IMR-90 (cell line): ENCODE measurements at places on chromosomes 4 and X.

DNA sequence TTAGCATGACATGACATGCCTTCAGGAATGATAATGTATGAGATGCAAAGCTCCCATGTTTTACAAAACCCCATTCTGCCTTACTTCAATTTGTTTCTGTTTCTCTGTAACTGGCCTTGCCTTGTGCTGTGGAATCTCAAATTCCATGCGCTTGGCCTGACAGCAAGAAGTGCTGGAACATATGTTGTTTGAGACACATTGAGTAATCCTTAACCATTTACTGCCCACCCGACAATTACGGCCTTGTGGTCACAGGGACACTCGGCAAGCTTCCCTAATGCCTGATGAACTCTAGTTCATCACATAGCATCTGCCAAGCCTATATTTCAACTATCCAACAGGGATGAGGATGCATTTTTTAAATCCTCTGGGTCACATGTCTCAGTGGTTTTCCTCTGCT is 226.4 kb upstream of the CASK start:
- no peak for DNase-seq

DNA sequence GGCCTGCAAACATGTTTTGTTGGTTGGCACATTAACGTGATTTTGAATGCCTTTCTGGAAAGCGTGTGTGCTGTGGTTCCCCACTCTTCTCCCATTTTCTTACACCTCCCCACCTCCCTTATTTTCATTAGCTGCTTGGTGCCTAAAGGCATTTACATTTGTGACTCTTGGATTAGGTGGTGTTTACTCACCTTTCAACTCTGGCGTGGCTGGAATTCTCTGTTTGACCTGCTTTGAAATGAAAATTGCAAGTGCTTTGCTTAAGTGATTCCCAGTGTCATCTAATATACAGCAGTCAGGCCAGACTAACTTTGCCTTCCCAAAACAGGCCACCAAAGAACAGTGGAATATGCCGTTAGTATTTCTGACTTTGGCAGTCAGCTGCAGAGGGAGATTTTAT is 80.5 kb downstream of the NHSL2 start:
- no peak for DNase-seq

DNA sequence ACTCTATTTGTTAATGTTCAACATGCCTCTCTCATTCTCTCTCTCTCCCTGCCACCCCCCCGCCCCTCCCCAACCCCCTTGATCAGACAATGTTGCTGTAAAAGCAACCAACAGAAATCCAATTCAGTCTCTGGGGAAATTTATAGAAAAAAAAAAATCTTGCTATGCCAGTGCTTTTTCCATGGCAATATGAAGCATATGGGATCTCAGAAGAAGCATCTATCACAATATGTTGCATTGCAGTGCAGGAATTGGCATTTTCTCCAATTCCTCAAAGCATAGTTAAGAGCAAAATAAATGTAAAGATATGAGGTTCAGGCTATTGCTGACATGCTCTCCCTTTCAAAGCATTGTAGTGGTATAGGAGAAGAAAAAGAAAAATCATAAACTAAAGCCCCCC is 90.9 kb upstream of the LDB2 start:
- DNase-seq: no peak

DNA sequence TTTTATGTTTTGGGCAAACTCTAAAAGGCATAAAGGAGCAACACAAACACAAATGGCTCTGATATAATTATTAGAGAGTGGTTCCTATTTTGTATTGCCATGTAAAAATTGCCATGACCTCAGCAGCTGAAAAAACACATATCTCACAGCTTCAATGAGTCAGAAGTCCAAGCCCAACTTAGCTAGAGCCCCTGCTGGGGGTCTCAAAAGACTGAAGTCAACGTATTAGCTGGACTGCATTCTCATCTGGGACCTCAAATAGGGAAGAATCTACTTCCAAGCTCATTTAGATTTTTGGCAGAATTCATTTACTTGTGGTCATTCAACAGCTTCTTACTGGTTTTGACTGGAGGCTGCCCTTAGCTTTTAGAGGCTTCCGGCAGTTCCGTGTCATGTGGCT is 47.4 kb downstream of the FREM3 start:
- DNase-seq: no peak

DNA sequence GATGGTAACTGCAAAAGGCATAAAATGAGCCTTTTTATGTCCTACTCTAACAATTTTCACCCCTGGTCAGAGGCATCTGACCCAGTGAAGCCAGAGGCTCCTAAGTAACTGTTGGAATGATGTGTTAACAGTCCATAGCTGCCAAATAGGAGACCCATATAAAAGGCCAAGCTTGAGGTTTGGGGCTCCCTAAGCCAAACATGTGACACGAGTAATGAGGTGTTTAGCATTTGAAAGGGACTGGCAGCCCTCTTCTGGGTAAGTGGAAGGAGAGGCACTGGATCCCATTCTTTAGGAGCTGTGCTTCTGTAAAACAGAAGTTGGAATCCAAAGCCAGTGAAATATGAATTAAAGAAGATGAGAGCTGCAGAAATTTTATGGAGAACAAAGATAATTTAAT is 100.6 kb upstream of the PNPLA4 start:
- no peak for DNase-seq

DNA sequence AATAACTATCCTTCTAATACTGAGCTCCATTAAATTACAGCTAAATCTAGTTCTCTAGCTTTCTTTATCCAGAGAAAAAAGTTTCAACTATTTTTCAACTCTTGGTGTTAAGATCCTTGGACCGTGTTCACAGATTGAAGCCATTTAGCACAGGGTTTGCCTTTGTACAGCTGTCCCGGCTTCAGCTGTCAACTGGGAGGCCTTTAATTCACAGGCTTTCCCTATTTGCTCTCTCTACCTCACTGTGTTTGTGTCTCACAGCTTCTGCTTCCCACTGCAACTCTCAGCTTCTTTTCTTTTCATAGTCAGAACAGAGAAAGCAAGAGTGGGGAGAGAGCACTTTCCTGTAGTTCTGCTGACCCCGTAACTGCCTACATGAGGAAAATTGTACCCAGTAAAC is 76.9 kb upstream of the SMAD1 start:
- no peak for DNase-seq

DNA sequence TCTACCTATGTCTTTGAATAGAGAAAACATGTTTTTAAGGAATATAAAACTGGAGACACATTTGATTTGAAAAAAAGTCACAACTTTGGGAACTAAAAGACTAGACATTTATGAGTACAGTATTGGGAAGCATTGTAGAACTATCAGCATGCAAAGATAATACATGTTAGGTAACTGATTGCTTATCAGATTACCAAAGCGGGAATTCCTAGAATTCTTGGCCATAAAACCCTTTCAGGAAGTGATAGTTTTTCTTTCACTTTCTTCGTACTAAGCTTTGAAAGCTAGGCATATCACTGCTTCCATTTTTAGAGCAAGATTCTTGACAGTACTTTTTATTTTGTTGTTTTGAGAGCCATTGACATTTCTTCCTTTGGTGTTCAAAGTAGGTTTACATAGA is 646.6 kb upstream of the PITX2 start:
- no peak for DNase-seq

- no peak for DNase-seq
Measured at GRCh38 chr4:92074839-92075238, 228.9 kb upstream of the GRID2 start.

- DNase-seq: peak; percentile 62
Measured at GRCh38 chr4:168859888-168860694, 150.0 kb downstream of the CBR4 start.

GRCh38 chrX:41350976-41351569 is 17.1 kb downstream of the DDX3X start:
- DNase-seq: peak; percentile 22

DNA sequence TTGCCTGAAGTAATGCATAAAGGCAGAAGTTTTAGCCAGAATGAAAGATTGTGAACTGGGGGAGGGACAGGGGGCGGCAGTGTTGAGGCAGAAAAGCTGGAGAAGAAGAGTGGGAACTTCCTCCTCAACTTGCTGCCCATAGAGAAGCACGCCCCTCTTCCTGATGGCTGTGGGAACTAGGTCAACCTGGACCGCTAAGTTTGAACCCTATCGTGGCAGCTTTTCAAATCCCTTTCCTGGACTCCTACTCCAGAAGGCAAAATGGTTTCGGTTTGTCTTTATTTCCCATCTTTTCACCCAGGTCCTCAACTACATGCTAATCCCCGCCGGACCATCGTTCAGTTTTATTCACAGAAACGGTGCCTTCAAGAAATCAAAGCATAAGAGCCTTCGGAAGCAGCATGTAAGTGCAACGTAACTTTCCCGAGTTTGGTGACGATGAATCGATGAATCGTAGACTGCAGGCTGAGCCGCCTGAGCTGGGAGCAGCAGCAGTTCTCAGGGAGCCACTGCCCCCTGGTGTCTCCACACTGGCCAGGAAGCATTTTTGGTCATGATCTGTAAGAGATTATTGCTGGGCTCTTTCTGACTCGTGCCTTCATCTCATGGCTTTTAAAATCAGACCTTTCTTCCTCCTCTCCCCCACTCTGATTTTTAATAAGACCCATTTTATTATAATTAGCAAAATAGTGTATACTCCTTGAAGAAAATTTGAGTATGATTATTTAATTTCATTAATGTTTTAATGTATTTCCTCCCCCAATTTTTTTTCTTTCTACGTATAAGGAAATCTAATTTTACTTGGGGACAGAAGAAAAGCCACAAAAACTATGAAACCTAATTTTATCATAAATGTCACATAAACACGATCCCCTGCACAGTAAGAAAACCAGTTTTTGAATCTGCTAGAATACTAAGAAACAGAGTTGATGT is 21.4 kb downstream of the SPINK2 start:
- DNase-seq: peak; percentile 86

DNA sequence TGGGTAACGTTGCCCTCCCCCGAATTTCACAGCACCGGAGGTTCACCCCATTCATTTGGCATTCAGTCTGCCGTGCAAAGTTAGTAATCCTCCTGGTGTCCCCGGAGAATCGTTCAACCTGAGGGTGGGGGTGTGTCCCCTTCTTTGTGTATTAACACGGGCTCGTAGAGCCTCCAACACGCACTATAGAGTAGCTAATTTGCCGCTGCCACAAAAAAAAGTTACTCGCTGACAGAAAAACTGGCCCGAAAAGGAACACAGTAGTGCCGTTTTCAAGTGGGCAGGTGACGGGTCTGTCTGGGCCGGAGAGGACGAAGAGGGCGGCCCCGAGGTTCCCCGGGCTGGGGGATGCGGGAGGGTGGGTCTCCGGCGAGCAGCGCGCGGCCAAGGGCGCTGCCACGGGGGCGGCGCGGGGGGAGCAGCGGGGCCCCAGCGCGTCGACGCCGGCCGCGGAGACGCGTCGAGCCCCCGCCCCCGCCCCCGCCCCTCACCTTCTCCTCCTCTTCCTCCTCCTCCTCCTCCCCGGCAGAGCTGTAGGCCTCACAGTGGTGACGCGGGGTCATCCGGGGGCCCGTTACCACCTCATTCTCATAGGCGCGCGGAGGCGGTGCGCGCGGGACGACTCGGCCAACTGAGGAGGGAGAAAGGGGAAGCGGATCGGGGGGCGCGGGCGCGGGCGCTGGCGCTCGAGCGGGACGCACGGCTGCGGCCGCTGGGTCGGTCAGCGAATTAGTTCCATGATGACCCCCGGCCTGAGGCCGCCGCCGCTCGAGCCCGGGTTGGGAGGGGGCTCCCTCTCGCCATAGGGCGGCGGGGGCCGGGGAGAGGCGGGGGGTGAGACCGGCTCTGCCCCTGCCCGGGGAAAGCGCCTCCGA is 571 bp downstream of the CCNI start:
- peak; percentile 65 for DNase-seq

- DNase-seq: peak; percentile 1
Measured at GRCh38 chr4:86302251-86302650, 57.6 kb downstream of the MAPK10 start.

- no peak for DNase-seq
Measured at GRCh38 chr4:152512483-152512882, 23.4 kb downstream of the FBXW7 start.

GRCh38 chrX:67334323-67334722 is 209.5 kb upstream of the AR start:
- DNase-seq: no peak

- DNase-seq: no peak
Measured at GRCh38 chr4:153169776-153170175, 34.5 kb upstream of the TRIM2 start.

DNA sequence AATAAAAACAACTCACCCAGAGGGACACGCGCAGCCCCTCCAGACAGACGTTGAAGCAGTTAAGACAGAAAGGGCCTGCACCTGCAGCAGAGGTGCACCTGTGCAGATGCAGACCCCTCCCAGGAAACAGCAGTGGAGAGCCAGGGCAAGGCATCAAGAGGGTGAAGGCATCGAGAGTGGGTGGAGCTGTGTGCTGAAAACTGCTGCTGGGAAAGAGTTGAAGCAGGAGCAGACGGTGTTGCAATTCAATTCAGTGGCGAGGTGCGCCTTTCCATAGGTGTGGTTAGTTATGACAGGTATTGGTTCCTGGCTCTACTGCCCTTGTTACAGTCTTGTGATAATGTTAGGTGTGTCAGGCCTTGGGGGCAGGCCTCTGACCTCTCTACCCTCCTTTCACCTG is 16.7 kb downstream of the LETM1 start:
- no peak for DNase-seq

DNA sequence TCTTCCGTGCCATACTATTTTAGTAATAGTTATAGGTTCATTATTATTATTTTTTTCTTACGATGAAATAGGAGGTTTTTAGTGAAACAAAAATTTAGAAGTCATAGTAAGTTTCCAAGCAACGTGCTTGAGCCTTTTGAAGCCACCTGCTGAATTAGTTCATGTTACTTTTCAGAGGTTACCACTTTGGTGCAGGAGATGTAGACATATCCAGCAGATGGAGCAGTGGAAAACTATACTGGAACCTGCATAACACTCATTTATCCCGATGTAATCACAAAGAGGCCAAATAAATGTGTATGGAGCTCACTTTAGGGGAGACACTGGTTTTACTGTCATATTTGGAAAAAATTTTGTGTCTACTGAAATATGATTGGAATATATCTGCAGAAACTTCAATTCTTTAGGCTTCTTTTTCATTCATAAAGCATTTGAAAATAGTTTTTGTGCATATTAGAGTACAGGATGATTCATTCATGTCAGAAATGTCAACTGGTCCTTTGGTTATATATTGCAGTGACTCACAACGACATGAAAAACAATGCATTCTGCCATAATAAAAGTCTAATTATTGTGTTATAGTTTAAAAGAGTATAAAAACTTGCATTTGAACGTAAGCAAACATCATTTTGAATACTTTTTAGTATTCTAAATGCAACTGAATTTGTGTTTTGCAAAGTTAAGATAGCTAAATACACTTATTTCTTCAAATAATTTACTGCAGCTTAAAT is 2182.9 kb upstream of the TENM3 start:
- DNase-seq: peak; percentile 37
